NCI-H1436 treated with DMSO at 0.1 percent for 48 hours (cell line): ENCODE measurements at places on chromosomes 12 and 14.
A peak's percentile ranks its signal among the peaks of the same experiment; 100 is the strongest.

DNA sequence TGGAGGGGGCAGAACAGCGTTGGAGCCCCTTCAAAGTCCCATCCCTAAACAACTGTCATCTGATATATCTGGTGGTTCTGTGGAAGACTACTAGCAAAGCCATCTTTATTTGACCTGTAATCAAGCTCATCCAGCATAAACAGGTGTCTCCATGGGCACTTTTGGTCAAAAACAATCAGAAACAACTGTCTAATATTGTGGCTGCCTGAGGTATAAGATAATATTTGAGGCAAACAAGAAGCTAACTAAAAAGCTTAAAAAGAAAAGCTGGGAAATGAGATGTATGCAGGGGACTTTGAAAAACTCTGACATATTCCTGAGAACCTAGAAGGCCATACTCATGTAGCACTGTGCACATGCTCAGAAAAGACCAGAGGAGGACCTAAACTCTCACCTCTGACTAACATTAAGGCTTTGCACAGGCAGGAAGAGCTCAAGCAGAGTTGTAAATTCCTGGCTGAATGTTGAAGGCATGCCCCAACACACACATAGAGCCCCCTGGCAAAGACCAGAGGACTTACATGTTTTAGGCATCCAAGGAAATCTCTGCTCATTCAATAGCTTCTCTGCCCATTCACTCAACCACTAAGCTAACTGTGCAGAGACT is 27.2 kb upstream of the AP4S1 start:
- DNase-seq = no peak

GRCh38 chr14:52020866-52021717 is 31.7 kb downstream of the RTRAF start:
- DNase-seq = no peak

GRCh38 chr14:58796242-58797009 is 158.7 kb downstream of the DACT1 start:
- no peak for DNase-seq

GRCh38 chr12:54431911-54432814 is 13.1 kb upstream of the ITGA5 start:
- DNase-seq = no peak

GRCh38 chr14:76919431-76920330 is 93.5 kb downstream of the LRRC74A start:
- peak; percentile 90 for DNase-seq

DNA sequence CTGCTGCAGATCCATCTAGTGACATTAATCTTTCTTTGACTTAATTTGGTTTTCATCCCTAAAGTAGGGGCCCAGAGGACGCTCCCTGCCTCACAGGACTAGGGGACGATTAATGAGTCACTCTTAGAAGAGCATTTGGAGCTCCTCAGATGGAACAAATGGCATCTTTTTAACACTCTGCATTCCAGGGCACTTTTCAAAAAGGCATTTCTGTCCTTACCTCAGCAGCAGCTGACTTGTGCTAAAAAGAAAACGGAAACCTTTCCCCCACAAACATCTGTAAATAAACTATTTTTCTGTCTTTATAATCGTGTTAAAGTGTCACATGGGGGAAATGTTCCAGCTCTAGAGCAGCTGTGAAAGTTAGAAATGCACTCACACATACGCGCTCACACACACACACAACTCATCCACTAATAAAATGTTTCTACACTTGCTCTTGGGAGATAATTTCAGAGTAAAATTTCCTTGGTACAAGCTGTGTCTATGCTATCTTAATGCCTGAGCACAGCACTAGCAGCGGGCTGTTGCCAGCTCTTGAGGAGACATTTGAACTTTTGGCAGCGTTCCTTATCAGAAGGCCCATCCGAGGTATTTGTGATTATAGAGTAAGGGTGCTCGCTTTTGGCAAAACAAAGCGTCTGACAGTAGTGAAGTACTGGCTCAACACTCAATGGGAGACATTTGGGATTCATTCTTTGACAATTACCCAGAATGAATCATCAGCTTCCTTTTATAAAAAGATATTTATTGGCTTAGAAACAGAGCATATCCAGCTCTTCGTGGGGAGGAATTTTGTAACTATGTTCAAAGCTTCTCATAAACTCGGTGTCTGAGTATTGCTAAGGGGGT is 141.3 kb downstream of the PLXNC1 start:
- DNase-seq = no peak

DNA sequence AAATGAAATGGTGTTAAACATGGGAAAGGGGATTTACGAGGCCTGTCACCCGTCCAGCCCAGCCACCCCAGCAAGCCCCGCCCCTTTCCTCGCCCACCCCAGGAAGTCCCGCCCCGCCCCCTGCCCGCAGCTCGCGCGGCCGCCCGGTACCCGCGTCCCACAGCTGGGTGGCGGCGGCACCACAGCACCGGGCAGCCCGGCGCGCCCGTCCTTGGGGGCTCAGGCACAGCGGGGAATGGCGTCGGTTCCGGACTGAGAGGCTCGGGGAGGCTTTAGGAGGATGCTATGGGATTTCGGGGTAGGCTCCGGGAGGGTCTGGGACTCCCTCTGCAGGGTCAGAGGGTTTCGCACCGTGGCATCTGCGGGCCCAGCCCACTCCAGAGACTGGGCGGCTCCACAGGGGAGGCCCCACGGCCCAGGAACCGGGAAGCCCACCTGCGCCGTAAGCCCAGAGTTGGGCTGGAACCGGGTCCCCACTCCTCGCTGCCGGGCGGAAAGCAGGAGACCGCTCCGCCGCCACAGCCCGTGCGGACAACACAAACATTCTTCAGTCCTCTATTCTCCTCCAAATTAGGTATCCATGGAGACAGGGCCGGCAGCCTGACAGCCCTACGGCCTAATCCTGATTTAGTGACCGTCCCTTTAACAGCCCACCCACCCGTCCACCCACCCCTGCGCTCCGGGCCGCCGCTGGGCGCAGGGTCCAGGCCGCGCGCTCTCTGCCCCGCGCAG is 1.4 kb downstream of the FIGNL2 start:
- no peak for DNase-seq

GRCh38 chr14:74514471-74514941 is 20.9 kb downstream of the ISCA2 start:
- DNase-seq = no peak

- DNase-seq = no peak
These were observed 29.1 kb downstream of the SH2B3 start for GRCh38 chr12:111434680-111435338.

DNA sequence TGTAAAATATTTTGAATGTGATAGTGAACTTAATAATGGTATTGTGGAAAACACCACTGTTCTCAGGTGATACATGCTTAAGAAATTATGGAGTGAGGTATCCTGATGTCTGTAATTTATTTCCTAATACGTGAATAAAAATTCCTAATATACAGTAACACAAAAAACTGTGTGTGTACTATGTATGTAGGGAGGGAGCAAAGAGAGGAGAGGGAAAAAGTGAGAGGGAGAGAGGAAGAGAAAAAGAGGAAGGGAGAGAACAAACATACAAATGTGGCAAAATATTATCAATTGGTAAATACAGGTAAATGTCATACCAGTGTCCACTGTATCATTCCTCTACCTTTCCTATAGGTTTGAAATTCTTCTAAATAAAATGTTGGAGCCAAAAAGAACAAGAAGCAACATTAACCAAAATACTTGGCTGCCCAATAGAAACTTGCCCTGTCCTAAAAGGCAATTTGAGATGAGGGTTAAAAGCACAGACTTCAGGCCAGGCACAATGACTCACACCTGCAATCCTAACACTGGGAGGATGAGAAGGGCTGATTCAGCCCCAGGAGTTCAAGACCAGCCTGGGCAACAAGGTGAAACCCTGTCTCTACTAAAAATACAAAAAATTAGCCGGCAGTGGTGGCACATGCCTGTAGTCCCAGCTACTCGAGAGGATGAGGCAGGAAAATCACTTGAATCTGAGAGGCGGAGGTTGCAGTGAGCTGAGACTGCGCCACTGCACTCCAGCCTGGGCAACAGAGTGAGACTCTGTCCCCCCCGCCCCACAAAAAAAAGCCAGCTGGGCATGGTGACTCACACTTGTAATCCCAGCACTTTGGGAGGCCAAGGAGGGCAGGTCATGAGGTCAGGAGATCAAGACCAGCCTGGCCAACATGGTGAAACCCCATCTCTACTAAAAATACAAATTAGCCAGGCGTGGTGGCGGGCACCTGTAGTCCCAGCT is 14.5 kb downstream of the R3HDM2 start:
- DNase-seq = no peak

DNA sequence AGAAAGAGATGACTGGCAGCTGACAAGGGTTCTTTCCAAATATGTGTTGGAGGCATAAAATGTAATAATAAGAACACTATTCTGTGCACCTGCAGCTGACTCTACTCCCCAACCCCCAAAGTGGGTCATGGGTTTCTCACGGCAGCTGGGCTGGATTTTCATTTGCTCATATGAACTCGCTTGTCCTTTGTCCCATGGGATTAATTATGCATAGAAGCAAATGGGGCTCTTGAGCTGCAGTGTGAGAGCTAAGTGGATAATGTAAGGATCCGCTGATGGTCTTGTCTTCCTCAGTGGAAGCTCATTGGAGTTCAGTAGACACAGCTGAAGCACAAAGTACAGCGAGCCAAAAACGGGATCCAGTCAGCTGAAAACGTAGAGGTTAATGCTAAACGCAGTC is 46.3 kb downstream of the TTC8 start:
- DNase-seq = peak; percentile 89

- DNase-seq = no peak
These were observed 10.1 kb downstream of the CCDC196 start for GRCh38 chr14:66496188-66496807.

DNA sequence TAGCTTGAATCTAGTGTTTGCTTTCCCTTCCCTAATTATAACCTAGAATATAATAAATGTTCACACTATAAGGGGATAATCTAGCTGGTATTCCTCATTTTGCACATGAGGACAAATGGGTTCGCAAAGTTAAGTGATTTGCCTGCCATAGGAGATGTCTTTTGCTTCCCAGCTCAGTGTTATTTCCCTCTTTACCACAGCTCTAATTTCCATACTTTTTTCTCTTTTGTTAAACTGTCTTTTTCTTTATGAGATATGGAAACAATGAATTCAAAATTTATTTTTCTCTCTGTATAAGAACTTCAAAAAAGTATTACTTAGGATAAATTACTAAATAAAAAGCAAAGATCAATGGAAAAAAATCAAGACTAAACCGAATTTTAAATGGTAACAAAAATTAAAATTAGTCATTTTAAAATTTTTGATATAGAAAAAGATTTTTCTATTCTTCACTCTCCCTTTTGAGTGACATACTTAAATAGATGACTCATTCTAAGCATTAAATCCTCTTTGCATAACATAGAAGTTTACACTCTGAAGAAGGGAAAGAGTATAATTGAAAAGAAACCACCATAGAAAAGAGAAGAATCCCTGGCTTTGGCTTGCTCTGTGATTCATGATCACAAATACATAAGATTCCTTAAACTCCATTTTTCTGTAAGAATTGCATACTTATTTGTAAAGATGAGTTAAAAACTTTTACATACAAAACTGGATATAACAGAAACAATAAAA is 97.3 kb downstream of the INSM2 start:
- DNase-seq = no peak

- no peak for DNase-seq
These were observed 18.3 kb downstream of the POP5 start for GRCh38 chr12:120562906-120563305.

DNA sequence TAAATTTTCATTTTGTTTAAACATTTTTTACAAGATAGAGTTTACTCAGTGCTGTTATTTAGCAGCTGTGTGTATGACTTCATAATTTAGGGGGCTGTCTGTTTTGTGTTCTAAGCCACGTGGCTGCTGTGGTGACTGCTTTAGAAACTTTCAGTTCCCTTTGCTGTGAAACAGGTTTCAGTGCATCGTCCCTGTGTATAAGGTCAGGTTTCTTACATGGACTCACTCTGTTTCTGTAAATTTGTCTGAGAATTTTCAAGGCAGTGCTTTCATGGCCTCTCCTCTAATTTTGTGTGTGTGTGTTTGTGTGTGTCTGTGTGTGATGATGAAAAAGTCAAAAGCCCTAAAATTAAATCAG is 32.4 kb downstream of the BICD1 start:
- DNase-seq = no peak

DNA sequence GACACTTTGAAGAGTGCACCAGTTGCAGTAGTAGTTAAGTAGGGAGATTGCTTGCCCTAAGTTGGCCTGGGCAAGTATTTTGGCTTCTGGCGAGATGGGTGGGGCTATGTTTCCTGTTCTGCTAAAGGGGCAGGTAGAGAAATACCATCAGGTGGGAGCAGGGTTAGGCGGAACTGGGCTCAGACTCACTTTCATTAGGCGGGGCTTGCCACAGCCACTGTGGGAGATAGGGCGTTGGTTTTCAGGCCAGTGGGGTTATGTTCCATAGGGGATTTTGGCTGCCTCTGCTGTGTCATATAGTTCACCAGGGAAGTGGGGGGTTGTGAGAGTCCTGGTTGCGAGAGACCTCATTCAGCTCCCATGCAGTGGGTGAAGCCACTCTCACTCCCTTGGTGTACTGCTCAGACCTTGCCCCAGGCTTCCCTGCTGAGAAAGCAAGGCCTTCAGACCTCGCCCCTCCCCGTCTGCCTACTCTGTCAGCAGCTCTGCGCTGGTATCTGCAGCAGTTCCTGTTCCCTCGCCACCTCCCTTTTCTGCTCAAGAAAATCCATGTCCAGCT is 43.3 kb downstream of the AEBP2 start:
- no peak for DNase-seq

GRCh38 chr14:104274806-104275205 is 136.4 kb downstream of the KIF26A start:
- DNase-seq = no peak

- no peak for DNase-seq
These were observed 465.8 kb upstream of the SYT1 start for GRCh38 chr12:78398750-78399149.

DNA sequence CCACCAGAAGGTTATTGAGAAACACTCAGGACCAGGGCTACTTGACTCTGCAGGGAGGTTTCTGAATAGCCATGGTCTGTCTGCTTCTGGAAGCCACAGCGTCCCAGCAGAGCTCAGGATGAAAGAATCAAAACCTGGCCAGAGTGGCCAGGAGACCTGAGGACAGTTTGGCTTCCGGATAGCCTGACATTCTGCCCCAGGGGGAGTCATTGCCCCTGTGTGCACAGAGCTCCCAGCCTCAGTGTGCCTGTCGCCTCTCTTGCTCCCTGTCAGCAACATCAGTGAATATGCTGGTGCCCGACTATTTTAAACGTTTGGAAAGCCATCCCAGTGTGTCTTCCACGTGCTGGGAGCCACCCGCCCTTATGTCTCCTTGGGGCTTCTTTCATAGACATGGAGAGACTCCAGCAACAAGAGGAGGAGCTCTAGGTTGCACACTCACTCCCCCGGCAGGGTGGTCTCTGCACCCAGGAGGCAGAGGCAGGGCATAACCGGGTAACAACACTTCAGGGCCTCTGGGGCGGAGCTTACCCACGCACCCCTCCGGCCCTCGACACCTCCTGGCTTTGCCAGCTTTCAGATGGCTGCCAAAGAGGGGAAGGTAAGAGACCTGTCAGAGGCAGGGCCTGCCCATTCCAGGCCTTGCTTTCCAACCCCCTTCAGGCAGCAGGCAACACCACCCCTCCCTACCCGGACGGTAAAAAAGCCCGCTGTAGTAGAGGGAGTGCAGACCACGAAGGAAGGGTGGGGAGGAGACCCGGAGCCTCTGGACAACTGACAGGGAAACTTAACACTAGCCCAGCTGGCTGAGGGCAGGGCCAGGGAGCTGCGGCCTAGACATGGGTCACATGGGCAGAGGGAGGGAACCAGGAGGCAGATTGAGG is 19.0 kb upstream of the SLC6A12 start:
- no peak for DNase-seq
